ENCODE measurements at places on chromosomes 11 and 22. TPM values are rescaled to one million over a fixed set of nuclear protein-coding genes. Genes with fewer than 3 reads are reported as not detected.

GRCh38 chr22:26957897-26958296, 300.5 kb downstream of the MIAT start:
- DNase-seq: no peak

DNA sequence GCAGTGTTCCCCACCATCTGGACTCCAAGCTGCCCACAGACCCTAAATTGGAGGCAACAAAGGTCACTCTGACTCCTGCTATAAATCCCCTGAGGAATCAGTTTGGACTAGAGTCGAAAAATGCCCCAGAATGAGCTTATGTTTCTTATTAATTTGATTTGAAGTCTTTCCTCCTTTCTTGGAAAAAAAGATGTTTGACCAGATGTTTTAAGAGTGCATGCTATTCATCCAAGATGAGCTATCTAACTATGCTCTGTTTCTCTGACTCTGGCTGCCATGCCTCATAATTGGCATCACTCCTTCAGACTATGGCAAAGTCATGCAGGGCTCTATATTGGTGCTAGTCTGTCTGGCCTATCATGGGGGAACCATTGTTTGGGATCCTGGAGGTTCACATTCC, 174.0 kb downstream of the SPON1 start:
- no peak for DNase-seq

GRCh38 chr22:46350646-46351045, 15.1 kb downstream of the TRMU start:
- DNase-seq: peak; percentile 65

GRCh38 chr11:7525424-7525823, 11.6 kb downstream of the PPFIBP2 start:
- DNase-seq: no peak

DNA sequence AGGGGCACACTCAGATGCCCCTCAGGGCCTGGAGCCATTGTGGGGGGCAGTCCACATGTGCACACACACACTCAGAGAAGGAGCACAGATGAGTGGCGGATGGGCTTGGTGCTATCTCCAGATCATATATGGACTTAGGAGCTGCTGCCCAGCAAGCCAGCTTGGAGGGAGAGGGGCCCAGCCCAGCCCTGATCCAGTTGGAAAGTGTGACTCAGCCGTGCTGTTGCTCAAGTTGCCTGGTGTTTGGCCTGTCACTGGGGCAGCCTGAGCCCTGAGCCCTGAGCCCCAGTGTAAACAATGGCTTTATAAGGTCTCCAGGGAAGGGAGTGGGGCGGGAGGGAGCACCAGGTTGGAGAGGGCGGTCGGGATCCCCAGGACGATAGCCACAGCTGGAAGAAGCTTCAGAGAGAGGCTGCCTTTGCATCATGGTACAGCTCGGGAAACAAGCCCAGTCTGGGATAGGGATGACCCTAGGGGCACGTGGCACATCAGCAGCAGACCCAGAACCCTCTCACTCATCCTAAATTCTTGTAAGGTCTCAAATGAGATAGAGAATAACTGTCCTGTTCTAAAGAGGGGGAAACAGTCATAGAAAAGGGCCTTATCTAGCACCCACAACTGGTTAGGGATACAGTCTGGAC, 4.8 kb downstream of the SELENOM start:
- peak; percentile 94 for DNase-seq

GRCh38 chr11:118401151-118401879, at the start of gene ATP5MG:
TSS of gene ATP5MG (plus strand) at chr11:118401606. CDS start at chr11:118401666, 60 bp downstream.
- peak; percentile 97 for DNase-seq

- no peak for DNase-seq
These were observed 5.8 kb downstream of the SLC22A9 start for GRCh38 chr11:63375434-63375833.

GRCh38 chr11:111395749-111396148, 16.7 kb upstream of the POU2AF1 start:
- no peak for DNase-seq

DNA sequence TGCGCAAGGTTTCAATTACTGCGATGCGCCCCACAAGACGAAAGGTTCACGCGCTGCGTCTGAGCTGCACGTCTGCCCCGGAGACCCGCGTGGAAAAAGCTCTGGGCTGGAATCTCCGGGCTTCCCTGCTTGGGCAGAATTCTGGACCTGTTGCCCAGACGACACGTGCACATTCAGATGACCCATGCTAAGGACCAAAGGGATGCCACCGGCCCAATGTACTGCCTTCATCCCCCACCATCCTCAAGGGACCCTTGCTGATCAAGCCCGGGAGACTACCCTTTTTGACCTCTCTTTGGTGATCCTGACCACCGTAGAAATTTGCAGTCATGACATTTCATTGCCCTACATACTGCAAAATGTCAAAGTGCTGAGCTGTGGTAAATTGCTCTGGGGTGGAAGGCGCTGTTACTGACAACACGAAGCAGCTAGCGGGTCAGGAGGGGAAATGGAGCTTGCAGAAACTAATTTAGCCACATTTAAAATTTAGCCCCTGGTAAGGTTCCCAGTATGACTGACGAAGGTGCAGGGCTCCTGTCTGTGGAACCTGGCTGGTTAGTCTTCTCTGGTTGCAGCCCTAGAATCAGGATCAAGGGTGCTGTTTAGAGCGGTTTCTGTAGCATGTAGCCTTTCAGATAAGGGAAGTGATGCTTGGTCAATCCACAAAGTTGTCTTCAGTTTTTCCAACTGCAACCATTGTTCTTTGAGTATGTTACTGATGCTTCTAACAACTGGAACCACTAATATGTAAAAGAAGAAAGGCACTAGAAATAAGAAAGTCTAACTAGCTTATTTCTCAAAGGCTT, 81.9 kb downstream of the PRR5L start:
- no peak for DNase-seq

- DNase-seq: no peak
These were observed 30.0 kb downstream of the MRGPRD start for GRCh38 chr11:68950762-68951161.

DNA sequence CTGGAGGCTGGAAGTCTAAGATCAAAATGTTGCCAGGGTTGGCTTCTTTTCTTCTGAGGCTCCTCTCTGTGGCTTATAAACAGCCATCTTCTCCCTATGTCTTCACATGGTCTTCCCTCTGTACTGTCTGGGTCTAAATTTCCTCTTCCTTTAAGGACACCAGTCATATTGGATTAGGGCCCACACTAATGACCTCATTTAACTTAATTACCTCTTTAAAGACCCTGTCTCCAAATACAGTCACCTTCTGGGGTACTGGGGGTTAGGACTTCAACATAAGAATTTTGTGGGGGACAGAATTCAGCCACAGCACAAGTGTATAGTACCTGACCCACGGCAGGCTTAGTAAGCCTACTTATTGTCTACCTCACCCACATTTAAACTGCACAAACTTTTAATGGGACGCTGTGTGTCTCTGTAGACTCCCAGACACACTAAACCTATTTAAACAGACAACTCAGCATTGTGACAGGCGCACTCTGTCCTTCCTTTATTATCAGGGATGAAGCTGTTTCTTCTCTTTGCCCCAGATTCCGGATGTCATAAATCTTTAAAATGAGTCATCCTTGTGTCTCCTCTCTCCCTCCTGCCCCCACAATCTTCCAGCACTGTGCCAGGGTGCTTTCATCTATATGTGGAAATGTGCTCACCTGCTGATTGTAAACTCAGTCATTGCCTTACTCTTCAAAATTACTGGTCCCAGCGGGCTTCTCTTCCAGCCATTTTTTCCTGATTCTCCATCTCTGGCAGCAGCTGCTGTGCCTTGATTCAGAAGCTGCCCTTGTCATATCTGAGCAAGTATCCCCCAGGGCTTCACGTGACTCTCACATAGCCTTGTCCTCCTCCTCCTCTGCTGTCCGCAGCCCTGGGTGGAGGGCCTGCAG, 5.4 kb upstream of the MAPK8IP1 start:
- DNase-seq: no peak

DNA sequence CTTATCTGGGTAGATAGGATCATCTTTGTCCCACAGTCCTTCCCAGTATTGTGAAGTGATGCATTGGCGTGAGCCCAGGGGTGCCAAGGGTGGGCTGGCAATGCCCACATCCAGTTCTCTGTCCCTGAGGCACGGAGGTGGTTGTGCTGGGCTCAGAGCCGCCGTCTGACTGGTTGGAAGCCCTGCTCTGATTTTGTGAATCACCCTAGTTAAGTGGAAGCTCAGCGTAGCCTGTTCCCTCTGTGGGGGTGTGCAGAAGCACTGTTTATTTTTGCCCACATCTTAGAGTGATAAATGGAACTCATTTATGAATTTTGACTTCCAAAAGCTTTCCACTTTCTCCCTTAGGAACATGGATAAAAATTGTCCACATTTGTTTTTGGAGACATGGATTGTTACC, 13.6 kb downstream of the BCR start:
- no peak for DNase-seq

GRCh38 chr11:8567602-8568198, 26.3 kb downstream of the STK33 start:
- no peak for DNase-seq

- DNase-seq: peak; percentile 81
These were observed 16.4 kb downstream of the PPM1F start for GRCh38 chr22:21936151-21936775.

DNA sequence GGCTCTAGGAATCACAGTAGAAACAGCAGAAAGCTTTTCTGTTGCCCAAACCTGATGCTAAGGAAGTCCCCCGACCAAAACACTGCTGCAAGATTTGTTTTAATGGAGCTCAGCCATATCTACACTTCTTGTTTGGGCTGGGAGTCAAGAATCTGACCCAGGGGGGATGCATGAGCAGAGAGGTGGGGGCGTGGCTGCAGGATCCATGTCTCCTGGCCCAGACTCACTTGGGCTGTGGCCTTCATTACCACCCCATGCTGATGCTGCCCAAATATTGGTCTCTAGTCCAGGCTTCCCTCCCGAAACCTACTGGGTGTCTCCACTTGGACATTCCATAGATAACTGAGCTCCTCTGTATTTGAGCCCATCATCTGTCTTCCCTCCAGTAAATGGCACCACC, 361.5 kb upstream of the LARGE1 start:
- DNase-seq: no peak

DNA sequence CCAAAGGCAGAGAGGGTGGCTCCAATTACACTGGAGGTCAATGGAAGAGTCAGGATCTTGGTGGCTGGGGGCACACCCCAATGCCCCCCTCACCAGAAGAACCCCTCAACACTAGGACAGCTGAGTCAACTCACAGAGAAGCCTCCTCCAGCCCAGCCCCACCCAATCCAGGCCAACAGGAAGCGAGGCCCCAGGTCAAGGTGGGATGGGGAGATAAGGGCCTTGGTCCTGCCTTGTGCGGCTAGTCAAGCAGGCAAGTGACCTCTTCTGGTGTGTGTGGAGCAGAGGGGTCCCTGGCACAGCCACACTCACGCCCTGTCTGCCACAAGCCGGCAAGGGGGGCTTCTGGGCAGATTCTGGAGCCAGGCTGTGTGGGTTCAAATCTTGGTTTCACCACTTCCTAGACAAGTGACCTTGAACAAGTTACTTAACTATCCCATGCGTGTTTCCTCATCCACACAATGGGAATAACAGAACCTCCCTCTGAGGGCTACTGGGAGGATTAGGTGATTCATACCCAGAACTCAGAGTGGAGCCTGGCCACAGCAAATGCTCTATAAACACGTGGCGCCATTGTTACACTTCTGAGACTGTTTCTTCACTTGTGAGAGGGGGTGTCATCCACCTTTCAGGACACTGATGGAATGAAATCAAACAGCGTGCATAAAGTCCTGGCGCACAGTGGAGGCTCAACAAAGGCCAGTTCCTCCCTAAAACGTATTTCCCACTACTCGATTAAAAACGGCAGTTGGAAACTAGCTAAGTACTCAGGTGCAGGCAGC, 3.2 kb downstream of the TTLL12 start:
- DNase-seq: no peak

- DNase-seq: no peak
These were observed 12.1 kb upstream of the TMEM45B start for GRCh38 chr11:129803533-129803932.

DNA sequence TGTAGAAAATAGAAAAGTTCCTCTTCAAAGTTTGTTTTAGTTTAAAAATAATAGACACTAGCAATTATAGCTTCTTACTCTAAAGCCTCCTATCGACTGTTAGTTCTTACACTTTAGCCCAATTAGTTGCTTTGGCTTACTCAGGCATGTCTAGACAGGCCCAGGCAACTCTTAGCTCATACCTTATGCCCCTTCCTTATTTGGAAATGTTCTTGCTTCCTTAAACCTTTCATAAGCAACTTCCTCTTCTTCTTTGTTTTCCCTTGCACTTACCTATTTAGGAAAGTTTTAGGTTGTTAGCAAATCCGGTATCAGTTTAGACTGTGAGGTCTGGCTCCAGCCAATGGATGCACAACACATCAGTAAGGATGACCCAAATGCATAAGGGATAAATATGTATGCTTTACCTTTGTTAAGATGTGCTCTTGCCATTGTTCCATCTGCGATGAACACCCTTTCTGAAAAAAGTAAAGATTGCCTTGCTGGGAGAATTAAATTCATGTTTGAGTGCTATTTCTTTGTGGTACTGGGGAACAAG, 1277.5 kb upstream of the CNTN5 start:
- DNase-seq: no peak

DNA sequence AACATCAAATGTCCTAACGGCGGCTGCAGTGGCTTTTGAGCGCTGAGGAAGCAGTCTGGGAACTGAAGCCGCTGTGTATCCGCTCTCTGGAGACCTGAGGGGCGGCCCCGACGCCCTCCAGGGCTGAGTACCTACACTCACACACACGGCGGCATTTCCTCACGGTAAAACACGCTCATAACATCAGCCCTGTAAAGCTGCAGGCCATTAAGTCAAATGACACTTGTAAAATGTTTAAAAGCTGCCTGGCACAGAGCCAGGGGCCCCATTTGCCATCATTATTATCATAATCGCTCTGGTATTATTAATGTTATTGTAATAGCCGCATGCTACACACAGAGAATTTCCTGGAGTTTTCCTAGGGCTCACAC, 5.1 kb downstream of the CARS1 start:
- peak; percentile 64 for DNase-seq

GRCh38 chr11:2101171-2101675, 38.0 kb downstream of the IGF2 start:
- peak; percentile 59 for DNase-seq

Gene C22orf39
- total RNA-seq: 33.4 TPM

Gene PYGM
- total RNA-seq: 12.9 TPM

Gene C22orf42
- total RNA-seq: not detected

Gene PAK1
- total RNA-seq: 42.6 TPM

Gene NLRP10
- total RNA-seq: not detected

Gene VSIG2
- 6.9 TPM for total RNA-seq

Gene PLAAT4
- total RNA-seq: 39.8 TPM

Gene DEUP1
- total RNA-seq: not detected

Gene KCNQ1
- total RNA-seq: 6.2 TPM

Gene NXPE2
- total RNA-seq: 0.99 TPM
